ENCODE measurements at places on chromosomes 5 and 9. TPM values are rescaled to one million over a fixed set of nuclear protein-coding genes. Genes with fewer than 3 reads are reported as not detected.

Gene C5orf63
- total RNA-seq: 2.0 TPM

Gene PCDHB2
- 2.2 TPM for total RNA-seq

Gene CCDC192
- 0.87 TPM for total RNA-seq

Gene IL9
- total RNA-seq: not detected

Gene TMEFF1
- 0.42 TPM for total RNA-seq

Gene TAF11L5
- total RNA-seq: not detected

Gene SPATA31E1
- not detected for total RNA-seq

Gene RAD50
- 38.0 TPM for total RNA-seq

Gene TSLP
- total RNA-seq: not detected

Gene SLC46A2
- total RNA-seq: 0.22 TPM

Gene TEX48
- total RNA-seq: not detected

Gene PCDH12
- 1.0 TPM for total RNA-seq

Gene ZBTB26
- total RNA-seq: 5.1 TPM

Gene GLDC
- total RNA-seq: 20.9 TPM

Gene MCIDAS
- not detected for total RNA-seq

Gene SHISAL2B
- not detected for total RNA-seq

Gene EQTN
- 2.7 TPM for total RNA-seq

Gene TRIM36
- 3.8 TPM for total RNA-seq

Gene SPATA31D4
- not detected for total RNA-seq

Gene GABRA1
- not detected for total RNA-seq

Gene IZUMO3
- not detected for total RNA-seq

Gene FGF1
- total RNA-seq: 38.1 TPM

Gene SEMA6A
- total RNA-seq: 25.1 TPM

Gene ANKRD18A
- total RNA-seq: 1.4 TPM

Gene SELENOP
- 808 TPM for total RNA-seq

Gene INIP
- 18.4 TPM for total RNA-seq

Gene LHX3
- total RNA-seq: not detected

Gene GRM6
- total RNA-seq: not detected

Gene REEP2
- total RNA-seq: 7.5 TPM

Gene NUTM2F
- total RNA-seq: not detected

Gene HABP4
- 50.0 TPM for total RNA-seq

Gene RXFP3
- not detected for total RNA-seq

Gene SVEP1
- 96.9 TPM for total RNA-seq

Gene IFNB1
- not detected for total RNA-seq

Gene ITK
- total RNA-seq: 3.3 TPM

Gene RLN2
- total RNA-seq: not detected

Gene SNCAIP
- total RNA-seq: 8.1 TPM

Gene EIF4E1B
- not detected for total RNA-seq

Gene ST6GALNAC6
- total RNA-seq: 193 TPM

Gene NR4A3
- 12.7 TPM for total RNA-seq

Gene TRAF2
- total RNA-seq: 10.8 TPM

Gene GPR151
- total RNA-seq: not detected

Gene NR2F1
- 65.1 TPM for total RNA-seq

Gene PHF24
- 0.21 TPM for total RNA-seq

Gene SYK
- total RNA-seq: 13.1 TPM

Gene FOXD4L4
- 0.60 TPM for total RNA-seq

Gene WNT8A
- total RNA-seq: not detected

Gene CDC20B
- total RNA-seq: not detected

Gene ZDHHC11
- total RNA-seq: 6.9 TPM

Gene CDC25C
- total RNA-seq: 0.60 TPM

Gene SH3GL2
- not detected for total RNA-seq

Gene AGXT2
- total RNA-seq: not detected

Data from tibial nerve (tissue), 4 donors.